ENCODE measurements at places on chromosomes 13 and 19. TPM values are rescaled to one million over a fixed set of nuclear protein-coding genes. Genes with fewer than 3 reads are reported as not detected.

DNA sequence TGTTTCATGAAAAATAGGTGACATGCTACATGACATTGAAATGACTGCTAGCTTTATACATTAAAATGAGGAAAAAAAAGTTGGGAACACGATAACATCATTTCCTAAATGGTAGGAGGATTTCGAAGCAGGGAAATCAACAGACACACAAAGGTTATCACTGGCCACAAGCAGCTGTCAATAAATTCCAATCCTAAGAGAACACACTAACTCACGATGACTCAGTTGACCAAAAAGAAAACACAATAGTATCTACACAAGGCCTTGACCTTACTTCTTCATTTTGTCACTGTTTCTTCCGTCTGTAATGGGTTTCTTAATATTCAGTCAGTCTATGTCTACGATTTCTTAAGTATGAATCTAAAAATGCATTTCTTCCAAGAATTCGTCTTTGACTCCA, 36.5 kb downstream of the STARD13 start:
- no peak for DNase-seq

DNA sequence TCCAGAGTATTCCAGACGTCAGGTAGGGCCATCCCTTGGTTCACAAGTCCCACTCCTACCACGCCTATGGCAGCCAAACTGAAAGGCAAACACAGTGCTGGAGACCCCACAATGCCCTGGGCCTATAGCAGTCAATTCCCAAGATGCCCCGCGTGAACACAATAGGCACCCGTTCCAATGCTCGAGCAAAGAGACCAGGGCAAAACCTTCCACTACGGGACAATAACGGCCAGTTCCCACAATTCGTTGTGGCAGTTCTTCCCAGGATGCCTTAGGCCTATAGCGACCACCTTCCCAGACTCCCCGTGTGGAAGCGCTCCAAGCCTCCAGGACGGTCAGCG, 538 bp downstream of the ZNF428 start:
- DNase-seq: peak; percentile 80

Gene SUGT1
- total RNA-seq: 41.5 TPM

- no peak for DNase-seq
Measured at GRCh38 chr13:39870197-39870747, 214.8 kb downstream of the COG6 start.

Gene SLITRK5
- total RNA-seq: under 0.01 TPM

All from stomach (tissue), 19 donors.